Karpas-422 (cell line): ENCODE measurements at places on chromosomes 12 and 14.

- no peak for DNase-seq
Measured at GRCh38 chr12:11717519-11717961, 68.1 kb downstream of the ETV6 start.

- no peak for DNase-seq
Measured at GRCh38 chr12:30696103-30696408, 387 bp upstream of the IPO8 start.

- DNase-seq: no peak
Measured at GRCh38 chr12:15601210-15601800, 187.9 kb downstream of the EPS8 start.

DNA sequence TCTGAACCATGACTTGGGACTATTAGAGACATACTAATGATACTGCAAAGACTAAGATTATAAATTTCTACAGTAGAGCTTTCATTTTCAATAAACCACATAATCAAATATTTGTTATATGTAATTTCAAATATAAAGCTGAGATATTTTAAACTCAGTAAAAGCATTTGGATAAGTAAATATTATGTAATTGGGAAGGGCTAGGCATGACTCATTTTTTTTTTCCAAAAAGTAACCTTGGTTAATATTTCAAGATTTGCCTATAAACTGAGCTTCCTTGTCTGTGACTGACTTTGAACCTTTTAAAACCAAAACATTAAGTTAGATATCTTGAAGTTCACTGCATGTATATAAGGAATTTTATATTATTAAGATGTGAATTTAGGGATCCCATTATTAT is 332.5 kb downstream of the CEP128 start:
- no peak for DNase-seq

DNA sequence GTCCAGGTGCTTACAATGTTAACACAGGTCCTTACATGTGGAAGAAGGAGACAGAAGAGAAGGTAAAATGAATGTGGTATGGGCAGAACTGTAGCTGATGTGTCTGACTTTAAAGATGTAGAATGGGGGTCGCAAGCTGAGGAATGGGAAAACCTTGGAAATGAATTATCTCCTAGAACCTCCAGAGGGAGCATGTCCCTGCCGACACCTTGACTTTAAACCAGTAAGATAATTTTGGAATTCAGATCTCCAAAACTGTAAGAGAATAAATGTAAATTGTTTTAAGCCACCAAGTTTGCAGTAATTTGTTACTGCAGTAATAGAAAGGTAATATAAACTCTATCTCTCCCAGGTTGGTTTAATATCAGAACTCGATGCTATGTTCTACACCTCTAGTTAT is 80.1 kb upstream of the ALG10 start:
- no peak for DNase-seq

DNA sequence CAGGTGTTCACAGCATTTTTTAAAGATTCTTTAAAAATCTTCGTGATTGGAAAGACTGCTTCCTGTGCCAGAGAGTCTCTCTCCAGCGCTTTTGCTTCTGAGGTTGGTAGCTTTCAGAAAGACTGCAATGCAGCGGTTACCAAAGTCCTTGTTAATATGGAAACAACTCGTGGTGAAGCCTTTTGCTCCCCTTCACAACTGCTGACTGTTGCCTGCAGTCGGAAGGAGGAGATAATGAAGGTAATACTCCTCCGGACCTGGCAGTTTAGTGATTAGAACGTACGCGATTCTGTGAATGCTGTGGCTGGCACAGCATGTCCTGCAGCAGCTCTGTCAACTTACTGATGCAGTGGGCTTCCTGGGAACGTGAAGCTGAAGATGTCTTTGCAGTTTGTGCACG is 50.9 kb downstream of the TRAF3 start:
- no peak for DNase-seq

- DNase-seq: peak; percentile 46
Measured at GRCh38 chr12:8499616-8500015, 13.7 kb upstream of the CLEC4D start.

DNA sequence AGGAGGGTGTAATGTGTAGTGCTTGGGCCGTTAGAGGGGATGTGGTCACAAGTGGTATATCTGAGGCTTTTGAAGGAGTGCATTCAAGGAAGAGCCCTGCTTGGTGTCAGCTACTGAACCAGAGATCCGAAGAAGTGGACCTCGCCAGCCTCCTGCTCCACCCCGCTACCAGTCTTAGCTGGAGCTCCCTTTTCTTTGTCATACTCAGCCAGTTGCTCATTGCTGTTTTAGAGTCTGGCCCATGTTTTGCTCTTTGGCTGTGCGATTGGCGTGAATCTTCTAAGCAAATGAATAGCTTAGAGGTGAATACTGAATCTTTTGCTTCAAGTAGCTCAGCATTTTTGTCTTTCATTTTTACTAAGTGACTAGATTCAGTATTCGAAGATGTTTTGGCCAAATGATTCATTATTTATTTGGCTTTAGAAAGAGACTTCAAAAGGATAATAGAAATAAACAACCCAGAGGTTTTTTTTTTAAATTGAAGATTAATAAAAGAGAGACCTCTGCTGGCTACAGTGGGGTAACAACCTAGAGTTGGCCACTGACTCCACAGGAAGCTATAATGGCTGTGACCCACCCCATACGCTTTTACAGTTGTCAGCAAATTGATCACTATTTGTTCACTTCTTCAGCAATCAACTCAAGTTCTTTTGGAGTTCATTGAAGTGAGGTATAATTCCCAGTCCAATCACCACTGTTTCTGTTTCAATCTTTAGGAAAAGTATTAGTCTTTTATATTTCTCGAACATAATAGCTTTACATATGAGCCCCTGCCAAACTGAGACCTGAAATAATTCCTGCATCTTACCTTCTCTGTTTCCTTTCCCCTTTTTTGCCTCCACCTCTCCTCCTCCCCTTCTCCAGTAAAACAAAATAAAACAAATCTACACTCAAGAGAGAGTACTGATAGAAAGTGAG is 19.9 kb downstream of the CDKN1B start:
- DNase-seq: peak; percentile 75

- peak; percentile 38 for DNase-seq
Measured at GRCh38 chr12:121797937-121798786, 4.7 kb upstream of the RHOF start.

GRCh38 chr14:73863209-73863608 is 11.6 kb downstream of the PTGR2 start:
- no peak for DNase-seq

GRCh38 chr14:89165189-89166181 is 251.5 kb downstream of the FOXN3 start:
- no peak for DNase-seq

DNA sequence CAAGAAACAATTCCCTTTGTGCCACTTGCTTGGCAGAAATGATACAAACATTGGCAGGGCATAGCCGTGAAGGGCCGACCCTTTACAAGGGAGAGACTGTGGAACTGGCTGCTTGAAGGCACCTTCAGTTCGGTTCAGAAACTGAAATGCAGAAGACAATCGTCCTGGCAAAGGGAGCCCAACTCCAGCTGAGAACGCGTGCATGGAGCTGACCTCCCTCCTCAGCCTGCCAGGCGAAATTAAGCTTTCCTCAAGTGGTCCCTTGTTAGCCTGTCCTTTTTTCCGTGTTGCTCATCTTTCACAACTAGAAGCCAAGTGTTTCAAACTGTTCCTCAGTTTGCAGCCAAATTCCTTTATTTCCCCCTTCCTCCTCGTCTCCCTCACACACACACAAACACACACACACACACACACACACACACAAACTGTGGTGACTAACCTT is 8.1 kb downstream of the LGR5 start:
- DNase-seq: no peak

- no peak for DNase-seq
Measured at GRCh38 chr12:82876075-82876474, 189.4 kb downstream of the TMTC2 start.

DNA sequence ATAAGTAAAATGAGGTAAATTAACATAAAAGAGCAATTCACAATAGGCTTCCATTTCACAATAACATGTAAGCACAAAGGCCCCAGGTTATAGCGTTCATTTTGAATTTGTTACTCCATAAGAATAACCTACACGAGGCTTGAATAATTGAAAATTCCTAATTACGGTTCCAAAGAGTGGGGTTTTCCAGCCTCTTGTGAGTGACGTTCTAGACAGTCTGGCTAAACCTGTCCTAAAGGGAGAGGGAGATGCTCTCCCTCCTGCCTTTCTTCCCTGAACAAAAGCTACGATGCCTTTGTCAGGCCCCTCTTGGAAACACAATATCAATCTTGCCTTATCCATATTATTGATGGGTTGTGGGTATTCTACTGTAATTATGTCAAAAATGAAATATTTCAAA is 24.3 kb upstream of the VRK1 start:
- DNase-seq: no peak

DNA sequence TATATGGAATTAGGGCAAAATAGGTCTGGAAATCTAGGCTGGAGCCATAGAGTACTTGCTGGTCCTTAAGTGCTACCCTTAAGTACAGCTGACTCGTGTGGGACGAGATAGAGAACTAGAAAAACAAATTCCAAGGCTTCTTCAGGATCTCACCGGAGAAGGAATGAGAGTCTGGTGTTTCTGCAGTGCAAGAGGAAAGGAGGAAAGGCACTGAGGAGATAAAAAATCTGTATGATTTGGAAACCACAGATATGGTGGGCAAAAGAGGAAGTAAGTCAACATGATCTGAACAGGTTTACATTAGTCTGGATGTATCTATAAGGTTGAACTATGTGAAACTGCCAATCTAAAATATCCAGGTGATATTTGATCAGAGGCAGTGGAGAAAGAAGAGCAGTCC is 134.4 kb upstream of the SOX5 start:
- no peak for DNase-seq

DNA sequence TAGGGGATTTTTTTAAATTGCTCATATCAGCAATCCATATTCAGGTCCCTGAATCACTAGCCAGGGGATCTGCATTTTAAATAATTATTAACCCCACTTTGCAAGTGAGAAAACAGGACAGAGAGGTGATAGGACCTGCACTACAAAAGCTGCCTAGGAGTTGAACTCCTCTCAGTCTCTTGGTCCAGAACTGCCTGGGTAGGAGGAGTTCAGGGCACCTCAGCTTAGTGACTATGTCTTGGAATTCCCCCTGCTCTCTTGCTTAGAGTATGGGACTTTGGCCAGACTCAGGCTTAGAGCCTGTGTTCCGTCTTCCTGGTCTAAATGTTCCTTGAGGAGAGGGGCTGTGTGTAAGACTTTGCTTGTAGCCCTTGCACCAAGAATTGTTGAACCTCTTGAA is 68.2 kb upstream of the WSCD2 start:
- DNase-seq: no peak

- DNase-seq: no peak
Measured at GRCh38 chr14:54117924-54118323, 161.3 kb upstream of the BMP4 start.
